ENCODE measurements at places on chromosomes 2 and 18.

GRCh38 chr18:61360404-61361383, 27.5 kb downstream of the CDH20 start:
- DNase-seq, result no peak

DNA sequence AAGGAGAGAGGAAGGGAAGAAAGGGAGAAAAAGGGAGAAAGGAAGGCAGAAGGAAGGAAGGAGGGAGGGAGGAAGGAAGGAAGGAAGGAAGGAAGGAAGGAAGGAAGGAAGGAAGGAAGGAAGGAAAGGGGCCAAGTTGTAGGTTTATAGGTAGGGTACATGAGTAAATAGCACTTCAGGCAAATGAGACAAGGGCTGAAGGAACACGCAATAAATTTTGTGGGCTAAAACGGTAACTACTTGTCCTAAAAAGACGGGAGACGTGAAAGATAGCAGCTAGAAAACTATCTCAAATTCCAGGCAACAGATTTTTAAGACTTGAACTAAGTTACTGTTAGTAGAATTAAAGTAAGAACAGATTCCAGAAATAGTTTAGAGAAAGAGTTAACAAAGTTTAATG, 129.3 kb upstream of the XIRP2 start:
- DNase-seq, result no peak

GRCh38 chr2:232491139-232491780, 3.6 kb upstream of the ECEL1 start:
- DNase-seq, result no peak

- DNase-seq, result peak; percentile 22
These were observed 75.8 kb downstream of the ACTR3 start for GRCh38 chr2:113965644-113966043.

DNA sequence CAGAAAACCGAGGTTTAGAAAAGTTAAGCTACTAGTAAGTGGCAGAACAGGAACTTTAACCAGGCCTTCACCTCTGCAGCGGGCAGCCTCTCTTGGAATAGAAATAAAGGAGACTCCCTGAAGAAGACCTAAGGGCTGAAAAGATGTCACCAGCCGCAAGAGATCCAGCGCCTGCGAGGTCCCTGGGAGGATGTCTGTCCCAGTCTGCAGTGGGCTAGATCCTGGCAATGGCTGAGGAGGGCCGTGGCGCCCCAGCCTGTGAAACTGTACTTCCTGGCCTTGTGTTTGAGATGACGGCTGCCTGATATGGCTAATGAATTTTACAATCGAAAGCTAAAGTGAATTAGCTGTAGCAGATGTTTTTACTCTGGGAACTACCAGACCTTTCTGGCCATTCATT, 300.6 kb upstream of the SALL3 start:
- DNase-seq, result no peak

- no peak for DNase-seq
These were observed 262.8 kb downstream of the PTH2R start for GRCh38 chr2:208669394-208669793.

All from globus pallidus (tissue), 1 donor.